ENCODE measurements at places on chromosomes 12 and 14.
A peak's percentile ranks its signal among the peaks of the same experiment; 100 is the strongest.

DNA sequence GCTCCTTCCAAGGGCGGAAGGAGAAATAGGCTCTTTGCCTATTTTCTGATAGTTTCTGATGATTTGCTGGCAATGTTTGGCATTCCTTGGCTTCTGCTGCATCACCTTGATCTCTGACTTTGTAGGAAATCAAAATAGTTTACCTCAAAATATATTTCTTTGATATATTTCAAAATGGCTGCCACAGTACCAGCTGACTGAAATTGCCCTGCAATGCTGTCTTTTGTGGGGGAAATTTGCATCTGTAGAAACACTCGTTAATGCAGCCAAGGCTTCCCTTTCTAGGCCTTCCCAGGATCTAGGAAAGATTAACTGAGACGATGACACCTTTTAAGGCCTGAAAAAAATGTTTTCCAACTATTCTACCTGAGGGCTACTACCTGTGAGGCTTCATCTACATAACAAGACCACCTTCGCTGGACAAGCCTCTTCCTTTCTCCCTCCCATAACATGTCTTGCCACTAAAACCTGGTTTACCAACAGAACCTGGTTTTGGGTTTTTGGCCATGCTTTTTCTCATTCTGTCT is 212.8 kb upstream of the SSTR1 start:
- DNase-seq: no peak

DNA sequence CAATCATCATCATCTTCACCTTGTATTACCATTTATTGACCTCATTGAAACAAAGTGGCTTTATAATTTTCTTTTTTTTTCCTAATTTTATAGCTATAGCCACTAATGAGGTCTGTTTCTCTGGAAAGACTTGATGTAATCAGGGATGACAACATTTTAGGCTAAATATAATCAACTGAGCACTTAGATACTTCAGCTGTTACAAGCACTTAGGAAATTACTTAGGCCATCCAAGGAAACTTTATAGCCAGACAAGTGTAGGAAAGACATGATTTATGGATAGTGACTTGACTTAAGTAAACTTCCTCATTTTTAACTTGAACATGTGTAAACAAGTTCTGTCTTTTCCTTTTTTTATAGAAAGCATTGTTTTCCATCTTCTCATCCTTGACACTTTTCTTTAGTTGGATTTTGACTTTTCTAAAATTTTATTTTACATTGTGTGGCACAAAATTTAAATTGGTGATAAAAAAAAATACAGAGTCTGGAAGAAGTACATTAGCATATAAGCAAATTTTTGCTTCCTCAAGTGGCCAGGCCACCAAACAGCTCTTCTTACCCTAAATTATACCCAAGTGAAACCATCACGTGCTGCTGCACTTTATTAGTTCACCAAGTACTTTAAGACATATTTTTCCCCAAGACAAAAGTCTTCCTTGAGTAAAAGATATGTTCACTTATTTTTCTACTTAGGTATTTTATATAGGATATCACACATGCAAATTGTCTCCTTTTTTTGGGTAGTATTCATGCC is 15.1 kb downstream of the CPNE8 start:
- DNase-seq: no peak

DNA sequence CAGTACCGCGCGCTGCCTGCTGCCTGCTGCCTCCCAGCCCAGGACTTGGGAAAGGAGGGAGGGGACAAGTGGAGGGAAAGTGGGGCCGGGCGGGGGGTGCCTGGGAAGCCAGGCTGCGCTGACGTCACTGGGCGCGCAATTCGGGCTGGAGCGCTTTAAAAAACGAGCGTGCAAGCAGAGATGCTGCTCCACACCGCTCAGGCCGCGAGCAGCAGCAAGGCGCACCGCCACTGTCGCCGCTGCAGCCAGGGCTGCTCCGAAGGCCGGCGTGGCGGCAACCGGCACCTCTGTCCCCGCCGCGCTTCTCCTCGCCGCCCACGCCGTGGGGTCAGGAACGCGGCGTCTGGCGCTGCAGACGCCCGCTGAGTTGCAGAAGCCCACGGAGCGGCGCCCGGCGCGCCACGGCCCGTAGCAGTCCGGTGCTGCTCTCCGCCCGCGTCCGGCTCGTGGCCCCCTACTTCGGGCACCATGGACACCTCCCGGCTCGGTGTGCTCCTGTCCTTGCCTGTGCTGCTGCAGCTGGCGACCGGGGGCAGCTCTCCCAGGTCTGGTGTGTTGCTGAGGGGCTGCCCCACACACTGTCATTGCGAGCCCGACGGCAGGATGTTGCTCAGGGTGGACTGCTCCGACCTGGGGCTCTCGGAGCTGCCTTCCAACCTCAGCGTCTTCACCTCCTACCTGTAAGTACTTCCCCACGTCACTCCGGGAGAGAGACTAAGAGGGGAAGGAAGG is at the start of gene LGR5:
TSS of gene LGR5 (plus strand) at position 186 of the 732 bp plus-strand sequence. CDS start at position 469, 283 bp downstream.
- peak; percentile 46 for DNase-seq

GRCh38 chr12:121796855-121797751 is 3.6 kb upstream of the RHOF start:
- peak; percentile 89 for DNase-seq

- no peak for DNase-seq
Observed at GRCh38 chr14:41397926-41398325, 208.8 kb upstream of the LRFN5 start.

DNA sequence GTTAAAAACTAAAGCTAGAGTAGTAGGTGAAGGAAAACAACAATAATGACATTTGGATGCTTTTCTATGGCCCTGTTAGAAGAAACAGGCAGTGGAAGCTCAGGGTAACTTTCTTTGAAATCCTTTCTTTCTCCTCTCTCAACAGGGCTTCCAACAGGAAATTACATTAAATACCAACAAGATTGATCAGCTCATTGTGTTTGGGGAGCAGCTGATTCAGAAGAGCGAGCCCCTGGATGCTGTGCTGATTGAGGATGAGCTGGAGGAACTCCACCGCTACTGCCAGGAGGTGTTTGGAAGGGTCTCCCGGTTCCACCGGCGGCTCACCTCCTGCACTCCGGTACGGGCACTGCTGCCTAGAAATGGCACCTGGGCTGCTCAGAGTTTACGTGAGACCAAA is 81.5 kb downstream of the ESR2 start:
- DNase-seq: no peak

DNA sequence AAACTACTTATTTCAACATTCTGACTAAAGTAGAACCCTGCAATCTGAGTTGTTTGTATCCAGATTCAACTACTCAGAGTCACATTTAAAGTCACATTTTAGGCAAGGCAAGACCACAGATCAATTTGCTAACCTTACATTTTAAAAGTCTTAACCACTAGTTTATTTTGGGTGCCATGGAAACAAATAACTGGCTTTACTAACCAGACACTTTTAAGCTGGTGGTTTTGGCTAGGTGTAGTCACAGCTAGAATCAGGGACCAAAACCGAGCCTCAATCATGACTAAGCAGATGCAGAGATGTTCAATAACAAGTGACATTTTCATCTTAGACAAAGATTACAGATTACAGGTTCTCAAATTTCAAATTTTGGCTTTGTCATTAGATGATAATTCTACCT is 115.3 kb downstream of the PDE6H start:
- DNase-seq: no peak

DNA sequence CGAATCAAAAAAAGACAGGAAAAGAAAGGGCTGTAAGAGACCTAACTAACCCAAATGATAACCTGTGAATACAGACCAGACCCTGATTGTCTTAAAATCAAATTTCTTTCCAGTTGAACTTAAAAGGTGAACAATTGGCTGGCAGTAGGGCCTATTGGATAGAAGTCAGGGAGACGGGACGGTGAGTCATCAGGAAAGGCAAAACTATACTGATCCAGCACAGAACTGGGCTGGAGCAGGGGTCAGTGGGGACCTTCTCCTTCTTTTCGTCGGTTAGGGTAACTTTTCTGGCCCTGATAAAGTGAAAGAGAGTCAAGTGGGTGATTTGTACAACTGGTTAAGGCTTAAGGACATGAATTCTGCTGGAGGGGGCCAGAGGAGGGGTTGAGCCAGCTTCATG is 84.9 kb upstream of the OTX2 start:
- DNase-seq: no peak

DNA sequence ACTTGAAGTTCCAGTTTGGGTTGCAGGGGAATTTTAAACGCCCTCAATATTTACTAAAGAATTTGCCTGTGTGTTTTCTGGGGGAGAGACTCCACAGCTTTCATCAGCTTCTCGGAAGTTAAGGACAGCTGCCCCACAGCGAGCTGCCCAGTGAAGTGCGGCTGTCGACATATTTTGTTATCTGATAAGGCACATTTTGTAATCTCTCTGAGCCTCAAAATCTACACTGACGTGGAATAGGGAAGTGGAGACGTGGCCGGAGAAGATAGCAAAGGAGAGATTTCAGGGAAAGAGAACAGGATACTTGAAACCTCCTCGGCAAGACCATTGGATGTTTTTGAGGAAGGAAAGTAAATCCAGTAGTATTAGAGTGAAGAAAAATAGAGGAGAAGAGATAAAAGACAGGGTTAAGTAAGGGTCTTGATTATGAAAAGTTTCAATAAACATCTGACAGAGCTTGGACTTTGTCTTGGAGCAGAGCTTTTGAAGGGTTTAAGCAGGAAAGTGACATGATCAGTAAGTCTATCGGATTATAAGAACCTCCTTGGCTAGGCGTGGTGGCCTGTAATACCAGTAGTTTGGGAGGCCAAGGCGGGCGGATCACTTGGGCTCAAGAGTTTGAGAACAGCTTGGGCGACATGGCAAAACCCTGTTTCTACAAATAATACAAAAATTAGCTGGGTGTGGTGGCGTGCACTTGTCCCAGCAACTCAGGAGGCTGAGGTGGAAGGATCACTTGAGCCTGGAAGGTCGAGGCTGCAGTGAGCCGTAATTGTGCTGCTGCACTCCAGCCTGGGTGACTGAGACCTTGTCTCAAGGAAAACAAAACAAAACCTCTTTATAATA is 1.1 kb downstream of the POLR3B start:
- DNase-seq: no peak

DNA sequence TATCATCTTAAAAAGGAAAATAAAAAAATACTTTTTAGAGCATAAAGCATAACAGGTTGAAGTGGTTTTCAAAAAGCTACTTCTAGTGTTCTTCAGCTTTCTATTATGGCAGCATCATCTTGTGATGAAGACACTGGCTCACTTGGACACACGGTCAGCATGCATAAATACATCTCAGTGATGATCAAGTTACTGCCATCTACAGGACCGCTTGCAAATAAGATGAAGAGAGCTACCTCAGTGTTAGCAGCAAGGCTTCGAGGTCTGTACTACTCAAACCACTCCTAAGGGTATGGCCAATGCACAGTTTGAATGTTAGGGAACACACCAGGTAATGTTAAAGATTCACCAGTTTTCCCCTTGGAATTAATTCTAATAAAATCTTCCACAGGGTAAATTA is 58.8 kb downstream of the GALC start:
- no peak for DNase-seq

- DNase-seq: no peak
Observed at GRCh38 chr14:87111126-87111525, 881.9 kb downstream of the GALC start.

DNA sequence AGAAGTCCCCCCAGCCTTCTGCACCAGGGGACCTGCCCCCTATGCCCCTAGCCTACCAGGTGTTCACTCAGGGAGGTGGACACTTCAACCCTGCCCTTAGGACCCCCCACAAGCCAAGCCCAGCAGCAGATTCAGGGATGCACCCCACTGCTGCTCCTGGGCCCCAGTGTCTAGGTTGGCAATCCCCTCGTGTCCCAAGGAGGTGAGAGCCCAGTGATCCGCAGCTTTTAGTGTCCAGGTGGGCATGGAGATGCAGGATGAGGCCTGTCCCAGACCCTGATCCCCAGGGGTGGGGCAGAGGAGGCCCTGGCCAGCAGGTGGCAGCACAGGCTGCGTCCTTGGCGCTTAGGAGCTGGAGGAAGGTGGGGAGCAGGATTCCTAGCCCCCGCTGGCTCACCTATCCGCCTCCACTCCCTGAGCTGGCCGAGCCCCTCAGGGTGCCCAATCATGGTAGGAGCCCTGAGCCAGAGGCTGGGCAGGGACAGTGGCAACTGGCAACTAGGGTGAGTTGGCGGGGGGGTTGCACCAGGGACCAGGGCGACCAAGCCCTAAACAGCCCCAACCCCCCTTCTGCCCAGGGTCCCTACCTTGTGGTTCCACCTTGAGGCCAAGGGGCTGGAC is 4.1 kb downstream of the CKB start:
- DNase-seq: no peak

DNA sequence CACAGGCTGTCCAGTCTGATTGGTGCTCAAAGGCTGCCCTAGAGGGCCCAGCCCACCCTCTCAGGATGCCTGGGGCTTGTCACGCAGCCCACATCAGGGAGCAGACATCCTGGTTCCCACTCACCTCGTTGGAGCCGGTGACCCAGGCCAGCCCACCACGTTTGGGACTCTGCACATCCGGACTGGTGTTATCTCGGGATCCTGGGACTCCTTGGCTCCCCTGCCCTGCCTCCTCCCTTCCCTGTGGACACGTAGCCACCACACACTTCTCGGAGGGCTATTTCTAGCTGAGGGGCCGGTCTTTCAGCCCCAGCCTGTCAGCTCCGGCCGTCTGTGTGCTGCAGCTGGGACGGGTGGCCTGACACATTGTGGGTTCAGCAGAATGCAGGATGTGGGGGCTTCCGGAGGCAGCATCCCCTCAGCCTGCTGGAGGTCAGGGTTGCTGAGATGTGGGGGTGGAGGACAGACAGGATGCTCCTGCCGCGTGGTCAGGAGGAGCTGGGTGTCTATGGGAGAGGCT is 12.8 kb upstream of the FGF23 start:
- DNase-seq: peak; percentile 31

GRCh38 chr12:23540572-23540971 is 408.9 kb downstream of the SOX5 start:
- DNase-seq: no peak

DNA sequence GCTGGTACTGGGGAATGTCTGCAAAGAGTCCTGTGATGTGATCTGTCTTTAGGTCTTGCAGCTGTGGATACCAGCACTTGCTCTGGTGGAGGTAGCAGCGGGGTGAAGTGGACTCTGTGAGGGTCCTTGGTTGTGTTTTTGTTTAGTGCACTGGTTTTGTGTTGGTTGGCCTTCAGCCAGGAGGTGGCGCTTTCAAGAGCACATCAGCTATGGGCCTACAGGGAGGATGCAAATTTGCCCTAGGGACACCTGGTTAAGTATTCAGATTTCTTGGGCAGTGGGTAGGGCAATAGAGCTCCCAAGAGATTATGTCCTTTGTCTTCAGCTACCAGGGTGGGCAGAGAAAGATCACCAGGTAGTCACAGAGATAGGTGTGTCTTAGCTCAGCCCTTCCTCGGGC is 63.8 kb downstream of the PTGER2 start:
- DNase-seq: no peak
